MM.1S (cell line): ENCODE measurements at places on chromosomes 2 and 18.

GRCh38 chr18:73677450-73677849 lies 470.2 kb downstream of the FBXO15 start:
- H3K36me3 ChIP-seq, result no peaks in the 10 kb centered on the region
- H3K4me1 ChIP-seq, result no peaks in the 10 kb centered on the region
- H3K27ac ChIP-seq, result no peak overlapping the region
- DNase-seq, result no peak

DNA sequence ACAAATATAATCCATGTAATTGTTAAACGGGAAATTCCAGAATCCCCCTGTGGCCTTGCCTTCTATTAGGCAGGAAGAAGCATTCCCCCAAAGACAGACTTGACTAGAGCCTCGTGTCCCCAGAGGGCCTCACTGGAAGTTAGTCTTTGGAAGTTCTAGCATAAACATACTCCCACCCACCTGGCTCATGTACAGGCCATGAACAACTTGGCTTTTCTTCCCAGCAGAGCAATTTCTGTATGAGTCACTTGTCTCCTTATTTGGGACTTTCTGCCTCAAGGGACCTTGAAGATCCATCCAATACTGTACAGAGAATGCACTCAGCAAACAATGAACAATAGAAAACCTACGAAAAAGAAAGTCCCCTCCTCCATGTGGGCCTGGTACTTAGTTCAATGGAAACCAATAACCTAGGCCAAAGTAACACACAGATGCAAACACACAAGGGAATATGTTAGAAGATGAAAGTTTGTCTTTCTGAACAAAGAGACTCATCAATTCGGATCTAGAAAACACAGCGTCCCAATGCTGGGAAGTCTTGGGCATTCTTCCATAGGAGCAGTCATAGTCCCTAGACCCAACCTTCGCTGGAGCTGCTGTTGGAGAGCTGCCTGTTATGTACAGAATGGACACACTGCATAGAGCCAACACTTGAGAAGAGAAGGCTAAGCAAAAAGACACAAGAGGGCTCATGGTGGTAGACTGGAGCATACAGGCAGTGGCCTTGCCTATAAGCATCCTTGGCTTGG lies 303.5 kb downstream of the HRH4 start:
- H3K27ac ChIP-seq, result no peak overlapping the region
- no peaks in the 10 kb centered on the region for H3K4me1 ChIP-seq
- H3K27me3 ChIP-seq, result no peaks in the 10 kb centered on the region
- DNase-seq, result no peak

DNA sequence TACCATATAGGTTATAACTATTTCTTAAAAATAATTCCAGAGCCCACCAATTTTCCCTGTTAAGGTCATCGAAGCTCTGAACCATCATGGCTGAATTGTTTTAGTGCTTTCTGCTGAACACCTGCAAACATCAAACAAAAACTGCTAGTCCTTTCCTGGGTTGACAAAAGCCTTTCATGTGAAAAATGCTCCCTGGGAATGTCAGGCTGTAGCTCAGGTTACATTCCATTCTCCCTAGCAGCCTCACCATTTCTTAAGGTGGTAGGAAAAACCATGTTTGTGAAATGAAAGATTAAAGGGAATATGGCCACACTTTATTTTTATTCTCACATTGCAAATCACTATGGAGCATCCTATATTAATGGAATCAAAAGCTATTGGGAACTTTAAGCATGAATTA lies 5.7 kb downstream of the TCF4 start:
- no peak overlapping the region for H3K4me3 ChIP-seq
- no peaks in the 10 kb centered on the region for H3K27me3 ChIP-seq
- no peaks in the 10 kb centered on the region; the same call in 1 of the 2 replicates for H3K4me1 ChIP-seq
- DNase-seq, result no peak
- no peaks in the 10 kb centered on the region for H3K36me3 ChIP-seq
- H3K27ac ChIP-seq, result no peak overlapping the region

DNA sequence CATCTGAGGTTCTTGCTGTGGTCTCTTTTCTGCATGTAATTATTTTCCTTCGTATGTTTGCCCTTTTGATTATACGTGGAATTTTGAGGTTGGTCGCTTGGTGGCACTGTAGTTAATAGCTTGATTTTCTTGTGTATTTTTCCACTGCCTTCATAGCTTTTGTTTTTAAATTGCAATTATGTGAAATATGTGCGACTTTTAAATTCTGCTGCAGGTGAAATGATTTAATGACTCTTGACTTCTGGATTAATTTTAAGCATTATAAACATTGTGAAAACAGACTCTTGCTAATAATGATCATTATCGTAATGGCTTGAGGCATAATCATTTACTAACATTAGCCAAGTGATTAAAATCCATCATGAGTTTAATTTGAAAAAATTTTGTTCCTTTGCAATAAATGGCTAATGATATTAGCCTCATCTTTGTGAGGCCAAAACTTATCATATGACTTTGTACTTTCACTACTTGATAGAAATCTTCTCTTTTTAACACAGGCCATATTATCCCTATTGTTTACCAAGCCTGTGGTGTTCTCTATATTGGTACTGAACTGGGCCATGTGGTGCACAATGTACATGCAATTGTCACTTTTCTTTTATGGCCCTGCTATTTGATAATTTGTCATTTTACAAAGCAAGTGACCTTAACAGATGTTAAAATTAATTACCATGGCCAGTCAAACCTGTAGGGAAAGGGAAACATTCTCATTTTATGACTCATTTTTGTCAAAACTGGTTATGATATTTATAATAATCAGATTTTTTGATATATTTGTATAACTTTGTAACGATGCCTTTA lies 62.8 kb upstream of the NEUROD1 start:
- no peaks in the 10 kb centered on the region for H3K36me3 ChIP-seq
- peak; percentile 35 for DNase-seq
- no peak overlapping the region for H3K27ac ChIP-seq
- no peak overlapping the region for H3K4me3 ChIP-seq
- 0 out of 2 replicates have a peak, but pooled peaks cover 4% of the 10 kb centered on the region for H3K4me1 ChIP-seq

- no peak overlapping the region for H3K4me3 ChIP-seq
- no peak for DNase-seq
- no peaks in the 10 kb centered on the region for H3K36me3 ChIP-seq
Measured at GRCh38 chr2:41187376-41188122, 735.7 kb upstream of the SLC8A1 start.

GRCh38 chr2:71385012-71385411 lies 53.4 kb downstream of the ZNF638 start:
- no peak for DNase-seq
- H3K4me1 ChIP-seq, result no peaks in the 10 kb centered on the region
- no peak overlapping the region for H3K4me3 ChIP-seq
- no peak overlapping the region for H3K27ac ChIP-seq
- peaks cover 21% of the 10 kb centered on the region; the same call in 1 of the 2 replicates for H3K36me3 ChIP-seq

DNA sequence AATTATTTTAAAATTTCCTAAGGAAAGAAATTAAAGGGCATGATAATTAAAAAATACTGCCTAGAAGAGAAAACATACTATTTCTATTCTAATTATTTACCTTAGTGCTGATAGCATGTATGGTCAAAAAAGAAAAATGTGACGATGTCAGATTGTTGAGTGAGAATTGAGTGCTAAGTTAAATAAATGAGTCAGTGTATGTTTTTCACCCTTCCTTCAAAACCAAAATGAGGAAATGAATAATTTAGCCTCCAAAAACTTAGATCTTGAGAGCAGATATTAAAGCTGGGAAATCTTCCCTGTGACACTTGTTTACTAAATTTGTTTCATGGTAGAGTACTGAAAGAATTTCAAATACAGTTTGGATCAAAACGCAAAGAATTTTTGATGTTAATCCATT lies 58.6 kb upstream of the NYAP2 start:
- no peak overlapping the region for H3K4me3 ChIP-seq
- no peaks in the 10 kb centered on the region for H3K4me1 ChIP-seq
- H3K27me3 ChIP-seq, result no peaks in the 10 kb centered on the region
- no peak for DNase-seq
- no peaks in the 10 kb centered on the region for H3K36me3 ChIP-seq
- H3K27ac ChIP-seq, result no peak overlapping the region

DNA sequence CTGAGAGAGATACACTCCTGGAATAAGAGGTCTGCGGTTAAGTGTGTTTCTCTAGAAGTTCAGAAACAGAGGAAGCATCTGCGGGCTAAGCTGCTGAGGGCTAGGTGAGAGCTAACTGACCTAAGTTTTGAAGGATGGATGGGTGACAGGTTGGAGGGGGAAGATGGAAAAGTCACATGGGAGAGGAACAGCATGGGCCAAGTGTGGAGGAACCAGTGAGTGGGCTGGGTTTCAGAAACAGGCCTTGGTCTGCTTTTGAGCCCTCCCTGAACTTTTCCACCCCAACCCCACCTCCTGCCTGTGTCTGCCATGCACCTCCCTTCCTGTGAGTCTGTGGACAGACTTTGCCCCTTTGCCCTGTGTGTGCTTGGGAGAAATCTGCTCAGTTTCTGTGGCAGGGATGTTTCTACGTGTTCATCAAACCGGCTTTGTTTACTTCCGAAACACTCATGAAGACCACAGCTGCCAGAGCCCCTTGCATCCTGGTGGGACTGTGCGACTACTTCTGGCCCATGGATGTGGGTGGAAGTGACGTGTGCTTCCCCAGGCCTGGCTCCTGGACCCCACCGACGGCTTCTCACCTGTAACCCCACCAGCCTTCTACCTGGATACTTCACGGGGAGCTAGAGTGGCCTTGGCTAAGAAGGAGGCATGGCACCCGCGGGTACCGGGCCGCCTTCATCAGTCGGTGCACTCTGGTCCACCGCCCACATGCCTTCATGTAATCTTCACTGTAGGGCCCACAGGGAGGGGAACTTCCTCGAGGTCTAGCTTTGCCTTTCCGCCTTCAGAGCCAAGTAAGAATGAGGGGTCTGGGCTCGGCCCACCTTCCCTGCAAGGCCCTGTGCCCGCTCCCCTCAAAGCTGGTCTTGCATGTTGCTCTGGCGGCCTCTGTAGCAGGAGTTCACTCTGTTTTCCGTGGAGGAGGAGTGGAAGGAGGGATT lies 1.4 kb upstream of the HPCAL1 start:
- no peaks in the 10 kb centered on the region for H3K36me3 ChIP-seq
- no peaks in the 10 kb centered on the region for H3K27me3 ChIP-seq
- 0 out of 2 replicates have a peak, but pooled peaks cover 4% of the 10 kb centered on the region for H3K4me1 ChIP-seq
- H3K27ac ChIP-seq, result no peak overlapping the region
- peak overlapping the region; percentile 75; the same call in 1 of the 2 replicates for H3K4me3 ChIP-seq
- DNase-seq, result no peak

DNA sequence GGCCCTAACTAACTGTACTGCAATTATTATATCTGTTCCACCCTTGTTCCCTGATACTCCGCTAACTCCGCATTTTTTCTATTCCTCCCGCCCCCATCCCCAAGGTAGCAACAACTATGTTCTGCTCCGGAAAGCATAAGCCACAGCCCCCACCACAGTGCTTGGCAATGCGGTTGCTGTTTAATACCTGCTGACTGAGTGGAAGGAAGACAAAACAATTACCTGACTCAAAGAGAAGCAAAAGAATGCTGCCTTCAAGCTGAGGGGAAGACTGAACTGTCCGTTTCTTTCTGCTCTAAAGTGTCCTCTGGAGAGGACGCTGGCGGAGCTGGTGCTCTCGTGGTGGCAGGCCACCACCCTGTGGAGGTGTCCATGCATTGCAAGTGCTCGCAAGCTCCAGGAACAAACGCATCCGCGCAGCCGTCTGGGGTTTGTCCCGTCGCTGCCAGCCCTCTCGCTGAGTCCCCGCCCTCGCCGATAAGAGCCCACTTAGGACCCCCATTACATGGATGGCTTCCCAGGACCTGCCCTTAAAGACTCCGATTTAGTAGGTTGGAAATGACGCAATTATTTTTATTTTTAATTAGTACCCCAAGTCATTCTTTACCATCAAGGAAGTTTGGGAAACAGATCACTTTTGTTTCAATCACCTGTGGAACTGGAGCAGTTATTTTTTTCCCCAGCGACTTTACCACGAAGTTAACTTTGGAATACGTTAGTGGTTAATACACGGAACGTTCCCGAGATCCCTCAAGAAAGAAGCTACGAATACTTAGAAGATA lies 1.6 kb upstream of the MYL12A start:
- DNase-seq, result peak; percentile 89
- H3K4me3 ChIP-seq, result peak overlapping the region; percentile 93
- peaks cover 20% of the 10 kb centered on the region for H3K4me1 ChIP-seq

GRCh38 chr18:51169731-51170130 lies 27.8 kb downstream of the MEX3C start:
- peaks cover 57% of the 10 kb centered on the region for H3K4me1 ChIP-seq
- H3K27me3 ChIP-seq, result no peaks in the 10 kb centered on the region
- H3K27ac ChIP-seq, result peak overlapping the region; percentile 48

- H3K4me3 ChIP-seq, result no peak overlapping the region
- H3K4me1 ChIP-seq, result no peaks in the 10 kb centered on the region
- no peak overlapping the region for H3K27ac ChIP-seq
- H3K36me3 ChIP-seq, result no peaks in the 10 kb centered on the region
- H3K27me3 ChIP-seq, result no peaks in the 10 kb centered on the region
Measured at GRCh38 chr18:36333414-36333813, 35.9 kb downstream of the FHOD3 start.

DNA sequence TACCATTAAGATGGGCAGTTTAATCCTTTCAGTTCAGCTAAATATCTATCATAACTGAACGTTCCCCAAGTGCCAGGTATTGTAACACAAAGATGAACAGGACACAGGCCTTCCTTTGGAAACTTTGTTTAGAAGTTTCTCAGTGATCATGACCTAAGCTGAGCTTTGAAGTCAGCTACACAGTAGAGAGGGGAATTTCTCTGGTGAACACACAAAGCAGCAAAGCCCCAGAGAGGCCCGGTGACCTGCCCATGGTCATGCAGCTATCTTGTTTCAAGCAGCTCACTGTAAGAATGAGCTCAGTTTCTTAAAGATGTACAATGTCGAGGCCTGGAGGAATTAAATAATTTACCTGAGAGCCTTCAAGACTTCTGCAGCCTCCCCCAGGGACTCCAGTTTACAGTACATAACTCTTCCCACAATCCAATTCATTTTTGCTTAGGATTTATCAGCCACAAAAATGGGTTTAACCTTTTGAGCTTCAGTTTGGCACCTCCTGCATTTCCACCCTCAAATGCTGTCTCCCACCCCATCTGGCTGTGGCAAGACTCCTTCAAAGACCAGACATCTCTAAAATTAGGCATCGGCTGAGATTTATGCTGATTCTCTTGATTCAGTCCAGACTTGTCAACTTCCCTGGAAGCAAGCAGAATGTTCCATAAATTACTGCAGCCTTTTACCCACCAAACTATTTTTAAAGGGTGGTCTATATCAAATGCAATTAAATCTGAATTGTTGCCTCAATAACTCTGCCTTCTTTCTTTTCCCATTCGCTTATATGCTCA lies 325.6 kb downstream of the TXNL1 start:
- no peaks in the 10 kb centered on the region for H3K36me3 ChIP-seq
- no peaks in the 10 kb centered on the region for H3K27me3 ChIP-seq
- no peak for DNase-seq
- no peak overlapping the region for H3K27ac ChIP-seq
- H3K4me3 ChIP-seq, result no peak overlapping the region
